Breast epithelium (tissue), 4 donors: ENCODE measurements at places on chromosomes 6 and 20.

DNA sequence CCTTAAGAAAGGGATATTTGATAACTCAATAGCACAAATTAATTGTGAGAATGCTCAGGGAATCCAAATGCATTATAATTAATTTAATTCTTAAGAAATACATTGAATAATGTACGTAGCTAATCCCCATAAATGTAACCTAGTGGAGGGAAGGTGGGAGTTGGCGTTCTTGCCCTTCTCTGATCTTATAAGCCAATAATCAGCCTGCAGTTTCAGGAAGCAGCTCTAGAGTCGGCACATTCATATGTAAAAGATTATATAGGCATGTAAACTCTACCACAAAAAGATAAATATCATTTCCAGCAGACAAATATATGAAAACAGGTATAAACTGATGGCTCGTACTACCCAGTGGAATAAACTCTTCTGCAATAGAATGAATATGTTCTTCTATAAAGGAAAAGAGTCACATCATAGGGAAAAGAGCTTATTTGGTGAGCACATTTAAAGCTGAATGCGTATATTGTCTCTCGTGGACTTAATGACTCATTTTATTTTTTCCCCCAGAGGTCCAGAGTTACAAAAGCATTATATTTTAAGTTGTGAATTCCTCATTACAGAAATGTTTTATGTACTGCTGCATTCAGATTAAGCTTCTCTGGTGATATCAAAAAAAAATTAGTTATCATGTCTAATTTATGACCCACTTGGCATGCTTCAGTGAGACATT is 112.2 kb downstream of the TFAP2A start:
- no peak for DNase-seq

DNA sequence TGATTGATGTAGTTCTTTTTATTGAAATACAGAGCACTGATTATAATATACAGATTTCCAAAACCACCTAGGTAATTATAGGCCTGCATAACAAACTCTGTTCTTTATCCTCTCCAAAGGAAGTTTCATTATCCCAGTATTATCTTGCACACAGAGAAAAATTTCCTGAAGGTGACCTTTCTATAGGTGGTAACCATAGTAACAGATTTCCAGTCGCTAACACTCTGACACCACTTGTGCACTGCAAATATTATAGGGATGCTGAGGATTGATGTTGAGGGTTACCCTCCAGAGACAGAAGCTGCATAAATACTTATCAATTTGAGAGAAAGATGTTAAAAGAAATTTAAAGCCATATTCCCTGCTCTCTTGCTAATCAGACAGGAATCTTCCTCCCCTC is 274.5 kb upstream of the NRSN1 start:
- DNase-seq = no peak

- DNase-seq = no peak
Observed at GRCh38 chr6:168962886-168963285, 290.8 kb downstream of the THBS2 start.

DNA sequence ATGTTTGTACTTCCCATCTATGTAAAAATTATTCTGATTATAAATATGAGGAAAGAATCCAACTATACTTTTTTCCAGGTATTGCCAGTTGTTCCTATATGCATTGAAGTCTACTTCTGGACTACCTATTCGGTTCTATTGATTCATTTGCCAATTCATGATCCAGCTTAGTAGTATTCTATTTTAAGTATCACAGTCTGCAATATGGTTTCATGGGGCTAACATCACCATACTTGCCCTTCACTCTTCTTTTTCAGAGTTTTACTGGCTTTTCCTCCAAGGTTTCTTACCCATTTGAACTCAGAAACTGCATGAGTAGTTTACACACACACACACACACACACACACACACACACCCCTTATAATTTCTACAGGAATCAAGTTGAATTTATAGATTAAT is 34.5 kb downstream of the NUDT3 start:
- DNase-seq = no peak

- no peak for DNase-seq
Observed at GRCh38 chr6:42260972-42261371, 43.3 kb upstream of the MRPS10 start.

- DNase-seq = no peak
Observed at GRCh38 chr6:786946-787763, 94.2 kb upstream of the EXOC2 start.

- DNase-seq = no peak
Observed at GRCh38 chr20:8693709-8694108, 375.2 kb upstream of the PLCB4 start.

GRCh38 chr6:122381494-122382265 is 17.8 kb upstream of the HSF2 start:
- no peak for DNase-seq
